ENCODE measurements at places on chromosomes 12 and 14.
A peak's percentile ranks its signal among the peaks of the same experiment; 100 is the strongest.

DNA sequence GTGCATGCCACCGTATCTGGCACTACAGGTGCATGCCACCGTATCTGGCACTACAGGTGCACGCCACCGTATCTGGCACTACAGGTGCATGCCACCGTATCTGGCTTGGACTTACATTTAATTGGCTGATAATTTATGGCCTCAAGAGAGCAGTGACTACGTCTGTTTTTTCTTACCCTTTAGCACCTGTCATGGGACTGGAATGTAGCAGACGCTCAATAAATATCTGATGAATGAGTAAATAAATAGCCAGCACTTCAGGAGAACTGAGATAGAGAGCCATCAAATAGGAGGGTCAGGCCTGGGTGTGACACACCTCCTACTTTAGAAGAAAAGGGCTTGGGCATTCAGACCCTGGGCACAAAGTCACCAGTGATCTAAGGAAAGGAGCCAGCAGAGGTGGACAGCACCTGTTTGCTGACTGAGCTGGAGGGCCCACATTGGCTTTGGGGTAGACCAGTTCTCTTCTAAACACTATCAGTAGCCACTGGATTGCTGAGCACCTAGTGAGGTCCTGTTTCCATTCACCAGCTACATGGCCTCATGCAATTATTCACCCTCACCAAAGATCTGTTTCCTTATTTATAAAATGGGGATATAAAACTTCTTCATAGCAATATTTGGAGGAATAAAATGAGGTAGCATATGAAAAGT, 50.1 kb downstream of the RFX4 start:
- DNase-seq: no peak

GRCh38 chr14:38065106-38065762, 142.5 kb upstream of the SSTR1 start:
- DNase-seq: peak; percentile 21

GRCh38 chr12:42296503-42297109, 29.3 kb downstream of the ZCRB1 start:
- no peak for DNase-seq

- no peak for DNase-seq
Measured at GRCh38 chr14:104856157-104856868, 8.8 kb upstream of the CEP170B start.

DNA sequence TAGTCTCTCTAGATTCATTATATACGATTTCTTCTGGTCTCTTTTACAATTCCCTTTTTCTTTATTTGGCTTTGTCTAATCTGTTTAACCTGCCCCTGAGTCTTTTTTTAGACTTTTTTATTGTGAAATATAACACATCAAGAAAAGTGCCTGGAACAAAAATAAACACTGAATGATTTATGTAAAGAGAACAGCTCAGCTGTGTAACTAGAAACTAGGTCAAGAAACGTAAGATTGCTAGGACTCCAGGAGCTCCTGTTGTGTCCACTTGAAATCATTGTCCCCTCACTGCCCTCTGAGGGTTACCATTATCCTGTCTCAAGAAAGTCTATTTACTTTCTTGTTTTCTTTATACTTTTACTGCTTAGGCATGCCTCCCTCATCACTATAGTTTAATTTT, 23.1 kb downstream of the EXD2 start:
- no peak for DNase-seq

DNA sequence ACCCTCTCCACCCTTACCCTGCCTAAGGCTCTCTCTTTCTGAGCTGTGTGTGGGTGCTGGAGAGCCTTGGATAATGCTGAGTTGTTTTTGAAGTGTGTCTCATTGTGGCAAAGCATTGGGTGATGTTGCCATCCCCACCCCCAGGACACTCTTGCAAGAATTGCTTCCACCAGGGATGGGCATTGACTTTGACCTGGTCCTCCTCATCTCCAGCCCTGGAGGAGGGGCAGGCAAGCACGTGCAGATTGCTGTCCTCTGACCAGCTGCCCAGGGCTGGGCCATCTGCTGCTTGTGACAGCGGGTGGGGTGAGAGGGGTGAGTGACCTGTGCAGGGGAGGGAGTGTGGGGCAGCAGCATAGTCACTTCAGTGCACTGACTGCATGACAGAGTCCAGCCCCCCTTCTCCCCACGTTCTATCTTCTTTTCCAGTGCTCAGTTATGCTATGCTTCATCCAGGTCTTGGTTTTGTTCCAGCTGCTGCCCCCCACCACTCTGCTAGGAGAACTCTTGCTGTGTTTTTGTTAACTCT, 26.2 kb downstream of the SUSD6 start:
- DNase-seq: no peak

DNA sequence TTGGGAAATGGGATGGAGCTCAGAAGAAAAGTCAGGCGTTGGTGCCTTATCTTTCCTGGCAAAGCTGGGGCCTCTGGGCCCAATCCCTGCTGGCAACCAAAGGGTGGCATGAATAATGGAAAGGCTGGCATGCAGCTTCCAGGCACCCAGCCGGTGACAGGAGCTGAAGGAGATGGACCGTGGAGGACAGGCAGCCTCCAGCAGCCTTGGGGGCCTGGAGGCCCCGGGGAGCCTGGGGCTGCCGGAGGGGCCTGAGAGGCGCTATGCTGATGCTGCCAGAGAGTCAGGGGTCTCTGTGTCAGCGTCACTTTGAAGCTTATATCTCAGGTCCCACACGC, 38.2 kb upstream of the EML1 start:
- DNase-seq: no peak

GRCh38 chr12:29224572-29224971, 75.5 kb downstream of the FAR2 start:
- no peak for DNase-seq

- DNase-seq: no peak
Measured at GRCh38 chr14:91328313-91329050, 84.0 kb upstream of the GPR68 start.

- DNase-seq: no peak
Measured at GRCh38 chr12:50213439-50213838, 46.3 kb upstream of the CERS5 start.

Measured in activated T-cell treated with anti-CD3 and anti-CD28 coated beads for 1 hour (primary cell).